T-helper 17 cell (primary cell): ENCODE measurements at places on chromosomes 6 and 20. TPM values are rescaled to one million over a fixed set of nuclear protein-coding genes. Genes with fewer than 3 reads are reported as not detected.

GRCh38 chr6:169251371-169251802 is 2.3 kb downstream of the THBS2 start:
- no peak for DNase-seq

DNA sequence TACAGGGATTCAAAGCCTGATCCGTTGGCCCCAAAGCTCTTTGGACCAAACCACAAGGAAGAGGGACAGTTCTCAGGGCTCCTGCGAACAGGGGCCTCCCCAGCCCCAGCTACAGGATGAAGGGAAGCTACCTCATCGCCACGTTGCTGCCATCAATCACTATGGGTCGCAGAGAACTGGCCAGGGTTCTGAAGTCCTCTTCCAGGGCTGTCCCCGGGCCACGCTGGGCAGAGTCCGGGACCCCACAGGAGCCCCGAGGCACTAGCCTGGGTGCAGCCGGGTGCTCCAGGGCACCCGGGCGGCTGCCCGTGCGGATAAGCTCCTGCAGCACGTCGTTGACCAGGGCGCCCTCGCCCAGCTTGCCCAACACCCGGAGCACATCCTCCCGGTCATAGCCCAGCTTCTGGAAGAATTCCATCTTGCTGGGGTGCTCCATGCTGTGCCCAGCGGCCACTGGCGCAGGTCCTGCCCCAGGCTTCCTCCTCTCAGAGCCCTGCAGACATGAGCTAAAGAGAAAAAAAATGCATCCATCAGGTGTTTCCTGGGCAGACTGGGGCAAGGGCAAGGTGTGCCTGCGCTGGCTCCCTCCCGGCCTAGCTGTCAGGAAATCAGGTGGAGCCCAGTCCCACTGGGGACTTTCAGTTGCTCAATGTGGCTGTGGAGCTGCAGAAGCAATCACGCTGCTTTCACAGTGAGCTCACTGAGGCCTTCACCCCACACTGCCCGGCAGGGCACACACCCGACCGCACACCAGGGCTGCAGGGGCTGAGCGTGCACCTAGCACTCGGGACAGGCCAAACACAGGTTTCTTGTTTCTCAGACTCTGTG is 10.5 kb downstream of the ZC3H12D start:
- no peak for DNase-seq

DNA sequence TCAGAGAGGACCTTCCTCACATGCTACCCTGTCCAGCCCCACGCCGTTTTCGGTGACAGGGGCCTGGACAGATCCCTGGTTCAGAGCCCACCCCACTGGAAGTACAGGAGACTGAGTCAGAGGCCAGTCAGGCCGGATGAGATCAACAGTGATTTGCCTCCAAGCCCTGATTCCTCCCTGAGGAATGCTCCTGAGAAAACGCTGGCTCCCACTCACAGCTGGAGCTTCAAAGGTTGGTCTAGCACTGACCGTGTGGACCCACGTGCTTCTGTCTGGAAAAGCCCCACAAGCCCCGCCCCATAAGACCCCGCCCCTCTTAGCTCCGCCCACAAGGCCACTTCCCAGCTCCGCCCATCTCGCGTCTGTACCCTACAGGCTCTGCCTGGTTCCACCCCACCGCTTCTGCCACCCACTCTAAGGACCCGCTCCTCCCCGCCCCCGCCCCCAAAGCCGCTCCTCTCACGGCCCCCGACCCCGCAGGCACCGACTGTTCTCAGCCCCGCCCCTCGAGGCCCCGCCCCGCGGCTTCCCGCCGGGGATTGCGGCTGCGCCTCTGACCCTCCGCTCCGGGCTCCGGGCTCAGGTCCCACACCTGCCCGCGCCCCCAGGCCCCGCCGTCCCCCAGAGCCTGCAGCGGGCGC is 64.9 kb upstream of the BHLHE23 start:
- DNase-seq: peak; percentile 9

DNA sequence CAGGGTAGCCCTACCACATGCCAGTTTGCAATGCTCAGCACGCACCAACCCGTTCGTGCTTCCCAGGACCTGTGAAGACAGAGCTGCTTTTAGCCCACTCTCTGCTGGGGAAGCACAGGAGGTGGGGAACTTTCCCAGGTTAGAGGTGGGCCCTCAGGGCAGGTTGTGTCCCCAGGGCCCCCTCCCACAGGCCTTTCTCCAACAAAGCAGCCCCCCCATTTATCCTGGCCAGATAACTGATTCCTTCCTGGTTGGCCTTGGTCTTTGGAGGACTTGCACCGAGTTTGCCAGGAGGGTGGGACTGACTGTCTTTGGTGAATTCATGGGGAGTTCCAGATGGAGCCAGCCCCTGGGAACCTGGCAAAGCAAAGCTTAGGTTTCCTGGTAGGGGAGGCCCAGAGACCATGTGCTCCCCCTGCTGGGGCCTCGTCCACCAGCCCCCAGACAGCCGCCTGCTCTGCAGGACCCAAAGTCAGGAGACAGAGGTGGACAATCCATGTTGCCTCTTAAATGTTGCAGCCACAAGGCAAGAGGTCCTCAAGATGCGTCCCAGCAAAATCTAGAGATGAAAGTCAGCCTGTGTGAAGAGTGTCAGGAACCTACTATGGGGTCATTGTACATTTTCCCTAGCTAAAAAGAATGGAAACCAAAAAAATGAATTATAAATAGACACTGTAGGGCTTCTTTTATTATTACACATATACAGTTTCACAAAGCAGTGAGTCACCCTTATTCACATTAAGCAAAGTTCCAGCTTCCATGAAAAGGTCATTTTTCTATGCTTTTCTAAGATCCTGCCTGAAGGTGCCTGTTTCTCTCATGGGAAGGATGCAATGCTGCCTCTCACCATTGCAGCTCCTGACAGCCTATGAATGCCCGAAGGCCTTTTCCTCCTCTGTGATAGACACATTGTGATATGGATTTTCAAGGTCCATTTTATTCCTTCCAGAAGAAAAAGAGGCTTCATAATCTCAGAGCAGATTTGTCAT is 497.8 kb downstream of the PREX1 start:
- no peak for DNase-seq

TCF15 gene
- not detected for total RNA-seq

DNAAF9 gene
- 6.5 TPM for total RNA-seq

CALHM4 gene
- not detected for total RNA-seq
